Activated CD8-positive, alpha-beta memory T cell treated with anti-CD3 and anti-CD28 coated beads, Interleukin-2, amount 10 ng/mL, durations not matched to agents 7 days and 5 days (primary cell): ENCODE measurements at places on chromosomes 7 and 10. TPM values are rescaled to one million over a fixed set of nuclear protein-coding genes. Genes with fewer than 3 reads are reported as not detected.

Gene SSBP1
- total RNA-seq = 133 TPM

Gene RBP3
- total RNA-seq = not detected

Gene PRSS37
- total RNA-seq = not detected

Gene GGCT
- 46.1 TPM for total RNA-seq

Gene PDZD8
- total RNA-seq = 18.0 TPM
